ENCODE measurements at places on chromosomes 5 and 9.

GRCh38 chr5:96033116-96033515 lies 71.5 kb upstream of the ELL2 start:
- no peak for DNase-seq

GRCh38 chr5:93845376-93845775 lies 104.0 kb upstream of the POU5F2 start:
- no peak for DNase-seq

GRCh38 chr9:5459289-5459829 lies 9.0 kb downstream of the CD274 start:
- no peak for DNase-seq

DNA sequence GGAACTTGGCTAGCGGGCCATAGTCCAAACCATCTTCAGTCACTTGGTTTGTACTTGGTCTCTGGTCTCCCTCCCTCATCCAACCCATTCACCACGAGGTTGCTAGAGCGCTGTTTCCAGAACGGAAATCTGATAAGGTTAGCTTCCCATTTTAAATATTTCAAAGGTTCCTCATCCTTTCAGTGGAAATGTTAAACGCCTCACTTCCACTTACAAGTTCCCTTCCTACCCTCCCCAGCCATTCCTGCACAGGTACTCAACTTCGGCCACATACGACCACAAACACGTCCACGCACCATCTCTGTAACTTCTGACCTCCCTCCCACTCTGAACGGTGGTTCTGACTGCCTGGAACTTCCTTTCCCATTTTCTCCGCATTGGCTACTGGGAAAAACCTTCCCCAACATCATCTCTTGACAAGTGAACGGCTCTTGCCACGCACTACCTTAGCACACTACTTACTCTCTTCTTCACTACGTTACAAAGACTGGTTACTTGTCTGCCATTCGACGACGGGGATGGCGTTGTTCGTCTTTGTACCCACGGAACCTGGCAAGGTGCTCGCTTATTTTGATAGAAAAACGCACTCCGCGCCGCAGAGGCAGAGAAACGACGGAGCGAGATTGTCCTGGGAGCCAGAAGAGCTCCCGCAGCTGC lies 629 bp downstream of the CCNH start:
- DNase-seq, result no peak

GRCh38 chr9:17294822-17295624 lies 160.2 kb downstream of the CNTLN start:
- DNase-seq, result no peak

All from brain pericyte (primary cell).